ENCODE measurements at places on chromosomes 5 and 9.

GRCh38 chr5:103942587-103943186 is 380.1 kb upstream of the NUDT12 start:
- no peak for DNase-seq

DNA sequence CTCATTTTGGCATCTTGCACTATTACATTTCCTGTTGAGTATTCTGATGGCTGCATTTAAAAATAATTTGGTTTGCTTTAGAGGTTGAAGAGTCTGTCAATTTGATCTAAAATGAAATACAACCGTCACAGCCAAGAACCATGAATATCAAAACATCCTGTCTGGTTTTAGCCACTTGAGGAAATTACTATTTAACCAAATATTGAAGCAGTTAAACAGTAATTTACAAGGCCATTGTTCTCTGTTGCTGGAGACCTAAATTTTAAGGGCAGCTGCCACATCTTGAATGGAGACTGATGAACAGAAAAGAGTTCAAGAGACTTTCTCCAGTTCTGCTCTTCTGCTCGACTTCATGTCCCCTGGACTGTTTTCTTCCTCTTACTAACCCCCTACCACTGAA is 549.4 kb downstream of the LRRC70 start:
- DNase-seq = no peak

DNA sequence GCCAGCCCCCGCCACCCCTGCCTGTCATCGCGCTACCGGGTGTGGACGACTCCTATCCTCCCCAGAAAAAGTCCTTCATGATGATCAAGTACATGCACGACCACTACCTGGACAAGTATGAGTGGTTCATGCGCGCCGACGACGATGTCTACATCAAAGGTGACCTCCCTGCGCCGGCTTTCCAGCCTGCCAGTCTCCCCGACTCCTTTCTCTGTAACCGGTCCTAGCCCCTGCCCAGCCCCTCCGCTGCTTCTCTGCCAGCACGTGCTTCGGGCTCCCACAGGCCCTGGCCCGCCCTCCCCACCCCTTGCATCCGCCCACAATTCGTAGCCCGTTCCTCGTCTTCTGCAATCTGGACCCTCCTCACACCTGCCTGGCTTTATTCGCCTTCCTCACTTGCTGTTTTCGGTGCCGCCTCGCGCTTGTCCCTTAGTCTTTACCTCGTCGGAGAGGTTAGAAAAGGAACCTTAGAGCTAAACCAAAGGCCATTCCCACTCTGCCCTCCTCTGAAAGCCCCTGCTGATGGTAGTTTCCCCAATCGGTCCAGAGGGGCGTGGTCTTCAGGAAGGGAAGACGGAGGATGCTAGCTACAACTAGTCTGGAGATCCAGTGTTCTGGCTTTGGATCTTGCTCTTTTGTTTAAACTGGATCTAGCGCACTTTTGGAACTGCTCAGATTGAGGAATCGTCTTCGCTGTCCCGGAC is 1.4 kb downstream of the CHSY3 start:
- DNase-seq = no peak

DNA sequence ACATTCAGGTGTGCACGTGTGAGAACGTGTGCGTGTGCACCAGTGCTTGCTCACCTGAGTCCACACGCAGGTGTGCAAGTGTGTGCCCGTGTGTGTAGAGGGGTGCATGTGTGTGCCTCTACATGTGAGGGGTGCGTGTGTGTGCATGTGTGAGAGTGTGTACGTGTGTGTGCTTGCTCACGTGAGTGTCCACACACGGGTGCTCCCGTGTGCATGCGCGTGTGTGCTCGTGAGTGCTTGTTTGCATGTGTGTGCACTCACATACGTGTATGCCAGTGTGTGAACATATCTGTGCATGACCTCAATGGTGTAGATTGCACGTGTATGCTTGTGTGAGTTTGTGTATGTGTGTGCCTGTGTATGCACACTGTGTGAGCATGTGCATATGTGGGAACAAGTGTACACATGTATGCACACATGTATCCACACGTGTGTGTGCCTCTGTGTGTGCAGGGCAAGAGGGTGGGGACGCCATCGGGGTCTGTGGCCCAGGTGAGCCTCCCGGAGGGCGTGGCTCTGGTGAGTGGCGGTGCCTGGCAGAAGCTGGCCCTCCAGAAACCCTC is 40.6 kb upstream of the NOTCH1 start:
- no peak for DNase-seq

- DNase-seq = no peak
Observed at GRCh38 chr5:138573949-138574670, 1.1 kb downstream of the HSPA9 start.

DNA sequence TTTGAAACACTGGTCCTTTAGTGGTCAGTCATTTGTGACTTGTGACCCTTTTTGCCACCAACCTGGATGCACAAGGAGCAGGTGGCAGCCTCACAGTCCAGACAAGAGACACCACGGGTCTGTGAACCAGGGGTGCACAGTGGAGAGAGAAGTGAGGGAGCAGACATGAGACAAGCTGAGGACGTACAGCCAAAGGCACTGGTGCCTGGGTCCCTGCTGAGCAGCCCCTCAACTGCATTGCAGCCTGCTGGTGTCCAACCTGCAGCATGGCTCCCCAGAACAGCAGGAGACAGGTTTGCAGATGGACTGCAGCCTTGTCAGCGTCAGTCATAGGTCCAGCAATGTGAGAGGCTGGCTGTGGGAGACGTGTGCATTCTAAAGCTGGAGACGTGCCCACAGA is 124.2 kb upstream of the FSTL4 start:
- no peak for DNase-seq

- DNase-seq = no peak
Observed at GRCh38 chr5:162068412-162068811, 839 bp downstream of the GABRG2 start.

- no peak for DNase-seq
Observed at GRCh38 chr9:94472806-94473360, 82.0 kb upstream of the PCAT7 start.

DNA sequence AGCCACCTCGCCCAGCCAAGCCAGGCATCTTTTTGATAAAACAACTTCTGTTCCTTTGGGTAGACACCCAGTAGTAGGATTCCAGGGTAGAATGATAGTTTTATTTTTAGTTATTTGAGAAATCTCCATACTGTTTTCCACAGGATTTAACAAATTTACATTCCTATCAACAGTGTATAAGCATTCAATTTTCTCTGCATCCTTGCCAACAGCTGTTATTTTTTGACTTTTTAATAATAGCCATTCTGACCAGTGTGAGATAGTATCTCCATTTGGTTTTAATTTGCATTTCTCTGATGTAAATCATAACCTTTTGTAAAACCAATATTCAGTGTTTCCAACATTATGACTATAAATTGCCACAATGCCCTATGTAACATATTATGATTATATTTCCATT is 28.2 kb upstream of the CCNB1 start:
- no peak for DNase-seq

Data from activated CD8-positive, alpha-beta memory T cell treated with anti-CD3 and anti-CD28 coated beads for 1 hour (primary cell).